ENCODE measurements at places on chromosomes 11 and 22.

- ATAC-seq: peak; percentile 87
Observed at GRCh38 chr11:57277845-57278720, 41.0 kb upstream of the APLNR start.

DNA sequence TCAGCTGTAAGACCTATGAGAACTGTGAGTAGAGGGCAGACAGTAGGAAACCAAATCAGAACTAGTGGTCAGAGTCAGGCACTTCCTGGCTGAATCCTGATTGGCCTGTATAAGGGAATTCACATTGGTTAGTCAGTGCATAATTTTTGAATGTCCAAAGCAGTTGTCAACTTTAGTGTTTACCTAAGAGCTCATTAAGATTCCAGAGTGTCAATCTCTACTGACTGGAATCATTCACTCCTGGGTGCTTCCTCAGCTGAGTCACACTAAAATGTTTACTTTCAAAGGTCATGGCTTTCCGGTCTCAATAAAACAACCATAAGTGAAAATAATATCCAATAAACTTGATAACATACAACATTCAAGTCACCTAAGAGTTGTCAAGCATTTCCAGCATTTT is 306.1 kb downstream of the C11orf87 start:
- no peak for ATAC-seq

DNA sequence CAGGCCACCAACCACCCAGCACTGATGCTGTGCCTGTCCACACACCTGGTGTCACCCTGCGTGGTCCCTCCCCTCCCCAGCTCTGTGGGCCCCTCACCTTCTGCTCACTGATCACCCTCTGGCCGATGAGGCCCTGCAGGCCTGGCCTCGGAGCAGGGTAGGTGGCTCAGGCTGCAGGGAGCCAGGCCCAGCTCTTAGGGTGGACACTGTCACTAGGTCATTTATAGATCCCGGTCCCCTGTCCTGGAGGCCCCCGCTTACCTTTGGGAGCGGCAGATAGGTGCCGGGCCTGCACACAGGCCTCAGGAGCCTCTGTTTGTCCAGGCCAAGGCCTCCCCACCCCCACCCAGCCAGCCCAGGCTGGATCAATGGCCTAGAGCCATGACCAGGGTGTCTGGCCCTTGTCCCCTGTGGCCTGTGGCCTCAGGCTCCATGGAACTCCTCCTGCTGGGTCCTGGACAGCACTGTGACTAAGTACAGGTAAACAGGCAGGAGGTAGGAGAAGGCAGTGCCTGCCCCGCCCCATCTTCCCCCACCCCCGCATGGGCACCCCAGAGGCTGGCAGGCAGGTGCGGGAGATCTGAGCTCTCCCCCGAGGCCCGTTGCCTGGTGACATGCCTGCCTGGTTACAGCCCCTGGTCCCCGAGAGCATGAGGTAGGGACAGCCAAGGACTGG is at the start of gene TMPRSS6:
TMPRSS6 (minus strand) TSS at position 472 of the 676 bp plus-strand sequence. CDS start 6,296 bp downstream, outside the sequence.
- no peak for ATAC-seq

GRCh38 chr11:45104006-45104789 is 42.2 kb upstream of the PRDM11 start:
- no peak for ATAC-seq

All from gastroesophageal sphincter (tissue), 4 donors.